ENCODE measurements at places on chromosomes 1 and 21. TPM values are rescaled to one million over a fixed set of nuclear protein-coding genes. Genes with fewer than 3 reads are reported as not detected.
A peak's percentile ranks its signal among the peaks of the same experiment; 100 is the strongest.

DNA sequence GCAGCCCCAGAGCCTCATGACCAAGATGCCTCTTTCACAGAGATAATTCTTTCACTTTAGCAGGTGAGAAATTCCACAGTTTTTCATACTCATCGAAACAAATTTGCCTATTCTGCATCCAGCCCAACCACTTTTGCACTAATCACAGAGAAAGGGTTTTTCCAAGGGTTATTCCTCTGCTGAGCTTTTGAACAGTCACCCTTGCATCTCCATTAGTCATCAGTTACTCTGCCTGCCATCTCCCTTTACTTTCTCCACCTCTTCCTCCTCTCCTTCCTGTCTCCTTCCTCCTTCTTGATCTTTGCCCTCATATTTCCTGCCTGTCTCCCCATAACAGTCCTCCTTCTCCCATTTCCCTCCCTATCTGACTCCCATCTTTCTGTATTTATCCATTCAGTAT is 43.9 kb downstream of the FH start:
- H3K4me1 ChIP-seq: no peaks in the 10 kb centered on the region
- H3K4me3 ChIP-seq: no peak overlapping the region
- no peaks in the 10 kb centered on the region for H3K27me3 ChIP-seq
- DNase-seq: no peak

DNA sequence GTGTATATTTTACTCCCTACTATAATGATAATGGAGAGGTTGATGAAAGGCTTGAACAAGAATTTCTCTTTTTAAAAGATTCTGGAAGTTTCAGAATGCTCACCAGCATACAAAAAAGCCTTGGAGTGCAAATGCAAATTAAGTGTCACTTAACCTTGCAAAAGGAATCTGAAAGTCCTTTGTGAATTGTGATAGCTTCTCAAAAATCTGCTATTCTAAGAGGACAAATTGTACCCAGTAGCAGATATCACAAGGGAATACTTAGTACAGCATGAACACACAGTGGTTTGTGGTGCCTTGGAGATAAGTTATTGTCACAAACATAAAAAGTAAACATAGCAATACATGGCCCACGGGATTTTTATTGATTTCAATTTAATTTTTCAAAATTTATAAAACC is 1208.3 kb upstream of the B3GALT2 start:
- no peaks in the 10 kb centered on the region for H3K36me3 ChIP-seq
- no peak overlapping the region for H3K27ac ChIP-seq

GRCh38 chr1:161096015-161096414 is 2.1 kb upstream of the KLHDC9 start:
- no peaks in the 10 kb centered on the region for H3K27me3 ChIP-seq
- H3K36me3 ChIP-seq: peaks cover 13% of the 10 kb centered on the region
- no peak overlapping the region for H3K4me3 ChIP-seq
- no peak for DNase-seq

GRCh38 chr1:193014400-193014799 is 44.8 kb downstream of the UCHL5 start:
- no peaks in the 10 kb centered on the region for H3K27me3 ChIP-seq
- no peak overlapping the region for H3K4me3 ChIP-seq
- no peak for DNase-seq
- no peaks in the 10 kb centered on the region for H3K36me3 ChIP-seq
- H3K4me1 ChIP-seq: no peaks in the 10 kb centered on the region

The TMEM61 gene
- 2.3 TPM for total RNA-seq

DNA sequence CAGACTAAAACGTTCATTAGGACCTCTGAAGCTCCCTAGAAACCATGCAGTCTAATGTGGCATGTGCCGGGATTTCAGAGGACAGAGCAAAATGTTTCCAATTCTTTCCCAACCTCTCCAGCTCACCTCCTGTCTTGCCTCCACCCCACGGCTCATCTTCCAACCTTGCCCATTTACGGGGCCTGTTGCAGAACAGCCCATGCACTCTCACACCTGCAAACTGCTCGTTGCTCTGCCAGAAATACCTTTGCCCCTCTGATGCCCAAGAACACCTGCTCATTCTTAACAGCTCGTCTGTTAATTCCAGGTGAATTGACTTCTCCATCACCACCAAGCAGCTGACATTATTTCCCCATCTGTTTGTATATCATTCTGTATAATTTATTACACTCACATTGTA is 53.9 kb upstream of the LBR start:
- DNase-seq: no peak
- H3K36me3 ChIP-seq: no peaks in the 10 kb centered on the region

DNA sequence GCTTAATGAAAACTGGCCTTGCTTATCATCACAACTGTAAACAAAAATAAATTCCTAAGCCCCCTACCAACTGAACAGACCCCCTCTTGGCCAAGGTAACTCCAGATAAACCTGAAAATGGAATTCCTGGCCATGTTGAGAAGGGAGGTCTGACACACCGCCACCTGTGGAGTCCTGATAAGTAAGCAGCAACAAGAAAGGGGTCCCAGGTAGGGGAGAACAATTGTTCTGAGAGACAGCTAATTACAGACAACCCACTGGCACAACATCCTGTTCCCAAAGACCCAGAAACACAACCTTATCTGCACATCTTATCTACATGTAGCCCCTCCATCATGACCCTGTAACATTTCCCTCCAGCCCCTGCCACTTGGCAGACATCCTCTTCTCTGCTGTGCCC is 91.2 kb upstream of the TNR start:
- no peak overlapping the region for H3K27ac ChIP-seq
- DNase-seq: no peak
- no peaks in the 10 kb centered on the region for H3K4me1 ChIP-seq
- H3K4me3 ChIP-seq: no peak overlapping the region
- H3K27me3 ChIP-seq: peaks cover 4% of the 10 kb centered on the region
- H3K36me3 ChIP-seq: no peaks in the 10 kb centered on the region

The KIF26B gene
- 3.4 TPM for total RNA-seq

The C1orf116 gene
- 128 TPM for total RNA-seq

The DCST1 gene
- total RNA-seq: not detected

DNA sequence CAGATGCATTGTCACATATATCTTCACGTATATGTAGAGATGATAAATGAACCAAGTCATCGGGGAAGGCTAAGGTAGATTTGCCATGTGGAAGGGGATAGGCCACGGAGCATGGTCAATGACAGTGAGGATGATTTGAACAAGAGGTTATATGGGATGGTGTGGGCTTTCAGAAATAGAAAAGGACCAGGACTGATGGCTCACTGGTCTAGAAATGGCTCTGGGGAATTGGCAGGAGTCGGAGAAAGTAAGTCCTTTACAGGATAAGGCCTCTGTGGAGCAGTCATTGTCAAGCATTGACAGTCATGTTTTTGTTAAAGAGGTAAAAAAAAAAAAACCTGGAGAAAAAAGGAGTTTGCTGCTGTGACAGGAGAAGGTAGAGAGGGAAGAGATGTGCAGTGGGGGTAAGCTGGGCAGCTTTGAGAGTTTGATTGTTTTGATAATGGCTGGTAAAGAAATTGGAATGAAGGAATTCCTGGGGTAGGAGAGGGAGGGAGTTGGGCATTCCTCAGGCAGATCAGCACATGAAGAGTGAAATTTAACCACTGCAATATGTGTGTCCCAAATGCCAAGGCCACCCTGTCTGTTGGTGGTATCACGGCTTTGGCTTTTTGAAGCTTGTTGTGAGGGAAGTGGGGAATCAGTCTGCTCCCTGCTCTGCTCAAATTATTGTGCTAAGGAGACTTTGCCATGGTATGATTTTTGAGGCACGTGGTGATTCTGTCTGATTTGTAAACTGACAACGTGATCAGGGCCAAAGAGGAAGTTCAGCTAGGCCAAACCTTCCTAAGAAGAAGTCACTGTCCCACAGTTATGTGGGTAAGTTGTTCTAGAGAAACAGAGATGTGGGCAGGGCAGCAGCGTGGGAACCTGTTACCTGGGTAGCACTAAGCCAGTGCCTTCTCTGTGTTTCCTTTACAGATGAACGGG is 26.0 kb downstream of the MACF1 start:
- DNase-seq: no peak
- H3K36me3 ChIP-seq: peaks cover 27% of the 10 kb centered on the region
- H3K4me1 ChIP-seq: peaks cover 34% of the 10 kb centered on the region
- H3K4me3 ChIP-seq: no peak overlapping the region

DNA sequence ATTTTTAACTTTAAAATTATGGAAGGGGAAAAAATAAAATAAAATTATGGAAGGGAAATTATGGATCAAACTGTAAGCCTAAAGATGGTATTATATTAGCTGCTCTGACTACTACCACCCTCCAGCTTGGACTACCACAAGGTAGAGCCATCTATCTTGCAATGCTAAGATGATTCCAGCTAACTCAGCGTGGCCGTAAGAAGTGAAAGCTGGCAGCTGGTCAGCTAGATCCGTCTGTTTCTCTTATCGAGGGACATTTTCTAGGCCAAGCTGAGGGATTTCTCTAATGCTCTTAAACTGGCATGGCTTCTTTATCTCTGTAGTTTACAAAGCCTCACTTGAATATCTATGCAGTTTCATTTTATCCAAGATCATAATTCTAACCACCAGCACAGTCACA is 31.5 kb downstream of the LYST start:
- peak overlapping the region; percentile 31 for H3K27ac ChIP-seq
- H3K36me3 ChIP-seq: peaks cover 3% of the 10 kb centered on the region
- DNase-seq: no peak
- peak overlapping the region; percentile 20 for H3K4me3 ChIP-seq
- no peaks in the 10 kb centered on the region for H3K27me3 ChIP-seq
- peaks cover 10% of the 10 kb centered on the region for H3K4me1 ChIP-seq

DNA sequence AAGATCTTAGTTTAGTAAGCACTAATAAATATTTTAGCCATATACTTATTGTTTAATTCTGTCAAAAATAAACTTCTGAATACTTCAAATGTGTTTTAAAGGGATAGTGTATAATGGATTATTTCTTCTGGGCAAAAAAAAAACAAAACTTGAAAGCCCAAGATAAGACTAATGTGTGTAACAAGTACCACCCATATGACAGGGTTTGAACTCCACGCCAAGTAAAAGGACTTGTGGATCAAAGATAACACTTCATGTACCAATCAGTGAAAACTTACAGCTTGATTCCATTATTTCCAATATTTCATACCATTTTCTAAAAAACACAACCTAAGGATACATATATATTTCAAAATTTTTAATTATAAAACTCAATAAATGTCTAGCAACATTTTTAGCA is 59.5 kb downstream of the DENND1B start:
- no peaks in the 10 kb centered on the region for H3K4me1 ChIP-seq
- no peak overlapping the region for H3K27ac ChIP-seq
- H3K4me3 ChIP-seq: no peak overlapping the region
- no peak for DNase-seq

The FCRL6 gene
- total RNA-seq: 3.2 TPM

The TRPM2 gene
- 10.0 TPM for total RNA-seq

The PRAMEF20 gene
- total RNA-seq: not detected

The CRP gene
- total RNA-seq: 0.26 TPM

- H3K36me3 ChIP-seq: no peaks in the 10 kb centered on the region
- DNase-seq: no peak
- H3K27ac ChIP-seq: no peak overlapping the region
- no peaks in the 10 kb centered on the region for H3K27me3 ChIP-seq
Measured at GRCh38 chr1:206929524-206929923, 7.8 kb upstream of the FCMR start.

DNA sequence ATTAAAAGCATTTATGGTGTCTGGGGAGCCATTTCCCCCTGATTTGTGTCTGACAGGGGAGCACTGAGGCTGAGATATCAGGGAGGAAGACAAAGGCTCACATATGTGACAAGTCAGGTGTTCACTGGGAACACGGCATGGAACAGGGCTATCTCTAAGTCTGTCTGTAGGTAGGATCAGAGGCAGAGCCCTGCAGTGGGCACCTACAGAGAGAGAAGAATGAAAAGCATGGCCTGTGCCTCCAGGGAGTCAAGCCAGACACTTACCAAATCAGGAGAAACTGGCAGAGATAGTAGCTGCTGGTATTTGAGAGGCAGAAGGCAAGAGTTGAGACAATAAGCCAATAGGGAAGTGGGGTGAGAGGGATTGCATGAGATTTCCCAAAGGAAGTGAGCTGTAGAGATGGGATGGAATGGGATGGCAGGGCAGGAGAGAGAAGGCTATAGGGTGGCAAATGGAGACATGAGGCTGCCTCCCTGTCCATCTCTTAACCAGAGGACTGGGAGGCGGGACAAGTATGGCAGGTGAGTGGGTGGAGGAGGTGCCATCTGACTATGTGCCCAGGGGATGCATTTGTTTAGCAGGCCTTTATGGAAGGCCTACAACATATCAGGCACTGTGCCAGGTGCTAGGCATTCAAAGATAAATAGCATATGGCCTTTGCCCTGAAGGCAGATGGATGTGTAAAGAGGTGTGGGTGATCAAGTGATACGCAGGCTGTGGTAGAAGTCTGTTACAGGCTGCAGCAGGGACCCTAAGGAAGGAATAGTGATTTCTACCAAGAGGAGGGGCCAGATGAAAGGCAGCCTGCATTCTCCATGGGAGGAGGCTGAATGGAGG is 136.2 kb upstream of the IPO9 start:
- H3K4me3 ChIP-seq: no peak overlapping the region
- H3K36me3 ChIP-seq: no peaks in the 10 kb centered on the region
- H3K27me3 ChIP-seq: no peaks in the 10 kb centered on the region

GRCh38 chr21:28338701-28339305 is 653.9 kb downstream of the LTN1 start:
- peaks cover 8% of the 10 kb centered on the region for H3K4me1 ChIP-seq
- no peak for DNase-seq
- H3K27ac ChIP-seq: no peak overlapping the region
- H3K27me3 ChIP-seq: no peaks in the 10 kb centered on the region
- no peak overlapping the region for H3K4me3 ChIP-seq

GRCh38 chr1:231121533-231121932 is 40.3 kb upstream of the TRIM67 start:
- H3K27ac ChIP-seq: no peak overlapping the region
- no peaks in the 10 kb centered on the region for H3K36me3 ChIP-seq
- no peak for DNase-seq
- H3K4me1 ChIP-seq: no peaks in the 10 kb centered on the region
- H3K27me3 ChIP-seq: no peaks in the 10 kb centered on the region

GRCh38 chr1:172733815-172734214 is 74.9 kb downstream of the FASLG start:
- H3K36me3 ChIP-seq: no peaks in the 10 kb centered on the region
- no peak overlapping the region for H3K4me3 ChIP-seq
- no peaks in the 10 kb centered on the region for H3K4me1 ChIP-seq
- no peak overlapping the region for H3K27ac ChIP-seq
- no peaks in the 10 kb centered on the region for H3K27me3 ChIP-seq

GRCh38 chr1:73197972-73198371 is 915.6 kb upstream of the NEGR1 start:
- DNase-seq: no peak
- no peak overlapping the region for H3K4me3 ChIP-seq
- H3K36me3 ChIP-seq: no peaks in the 10 kb centered on the region
- no peaks in the 10 kb centered on the region for H3K27me3 ChIP-seq
- H3K4me1 ChIP-seq: no peaks in the 10 kb centered on the region

- H3K36me3 ChIP-seq: no peaks in the 10 kb centered on the region
- H3K4me3 ChIP-seq: no peak overlapping the region
- DNase-seq: no peak
- H3K27ac ChIP-seq: peak overlapping the region; percentile 76
Measured at GRCh38 chr21:38350684-38351083, 93.9 kb downstream of the KCNJ15 start.

- H3K4me1 ChIP-seq: no peaks in the 10 kb centered on the region
- H3K4me3 ChIP-seq: no peak overlapping the region
- no peaks in the 10 kb centered on the region for H3K36me3 ChIP-seq
- DNase-seq: no peak
- H3K27me3 ChIP-seq: no peaks in the 10 kb centered on the region
Measured at GRCh38 chr1:202844259-202844658, 33.5 kb downstream of the PCAT6 start.

The NCAM2 gene
- 15.9 TPM for total RNA-seq
